ENCODE measurements at places on chromosomes 5 and 9.

GRCh38 chr5:118557251-118557661, 431.1 kb downstream of the DTWD2 start:
- no peak for DNase-seq

DNA sequence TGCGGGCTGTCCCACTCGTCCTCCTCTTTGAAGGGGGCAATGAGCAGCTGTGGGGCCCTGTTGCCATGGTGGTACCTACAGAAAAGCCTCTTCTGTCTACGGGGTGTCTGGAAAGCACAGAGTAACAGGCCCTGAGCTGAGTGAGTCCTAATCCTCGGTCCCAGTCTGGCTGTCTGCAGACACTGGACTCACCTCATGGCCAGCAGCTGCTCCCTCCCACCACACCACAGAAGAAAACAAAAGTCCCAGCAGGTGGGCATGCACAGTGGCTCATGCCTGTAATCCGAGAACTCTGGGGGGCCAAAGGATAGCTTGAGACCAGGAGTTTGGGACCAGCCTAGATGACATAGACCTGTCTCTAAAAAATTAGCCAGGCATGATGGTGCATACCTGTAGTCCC, 19.9 kb downstream of the P4HA2 start:
- DNase-seq, result no peak

DNA sequence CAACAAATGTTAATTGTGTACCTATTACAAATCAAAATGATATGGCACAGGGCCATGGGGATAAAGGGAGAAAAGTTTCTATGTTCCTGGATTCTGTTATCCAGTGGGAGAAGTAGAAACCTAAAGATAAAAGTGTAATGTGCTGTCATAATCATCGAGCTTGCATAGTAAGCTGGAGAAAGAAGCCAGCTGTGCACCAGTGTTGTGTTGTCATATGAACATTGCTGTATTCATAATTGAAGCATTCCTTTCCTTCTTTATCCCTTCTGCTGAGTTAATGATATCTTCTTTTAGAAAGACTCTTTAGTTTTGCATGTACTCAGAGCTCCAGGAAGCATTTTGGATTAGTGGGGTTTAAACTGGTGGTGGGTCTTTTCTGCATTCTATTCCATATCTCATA, 39.5 kb downstream of the NTRK2 start:
- no peak for DNase-seq

DNA sequence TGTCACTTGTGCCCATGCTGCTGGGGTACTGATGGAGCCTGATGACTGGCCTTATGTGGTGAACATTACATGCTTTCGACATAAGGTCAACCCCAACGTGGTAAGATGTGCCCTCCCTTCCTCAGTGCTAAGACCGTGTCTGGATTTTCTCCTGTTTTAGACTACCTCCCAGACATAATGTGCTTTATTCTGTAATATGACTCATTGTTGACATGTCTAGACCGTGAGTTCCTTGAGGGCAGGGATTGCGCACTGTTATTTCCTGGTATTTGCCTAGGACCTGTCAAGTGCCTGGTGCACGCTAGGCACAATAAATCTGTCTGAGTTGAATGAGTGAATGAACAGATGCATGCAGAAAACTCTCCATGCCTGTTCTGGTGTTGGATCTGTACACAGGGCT, 346.0 kb downstream of the KDM4C start:
- no peak for DNase-seq
